ENCODE measurements at places on chromosomes 13 and 19.

DNA sequence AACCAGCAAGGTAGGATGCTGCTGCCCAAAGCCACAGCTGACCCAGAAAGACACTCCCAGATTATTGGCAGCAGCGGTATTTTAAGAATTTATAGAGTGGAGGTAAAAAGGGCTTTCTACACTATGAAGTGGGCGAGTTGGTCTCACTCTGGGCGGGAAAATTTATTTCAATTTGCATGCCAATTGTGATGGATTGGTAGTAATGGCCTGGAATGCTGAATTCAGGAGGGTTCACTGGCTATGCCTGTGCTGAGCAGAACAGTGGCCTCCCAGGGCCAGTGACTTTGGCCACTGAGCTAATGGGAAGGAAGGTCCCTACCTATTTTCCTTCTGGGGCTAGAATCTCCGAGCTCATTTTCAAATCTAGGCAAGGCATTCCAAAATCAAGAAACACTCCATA lies 243.5 kb downstream of the TSHZ3 start:
- no peak overlapping the region for H3K4me3 ChIP-seq
- H3K36me3 ChIP-seq = no peaks in the 10 kb centered on the region
- no peak for DNase-seq

- no peaks in the 10 kb centered on the region for H3K36me3 ChIP-seq
- H3K4me1 ChIP-seq = peaks cover 6% of the 10 kb centered on the region
- H3K27ac ChIP-seq = no peak overlapping the region
- DNase-seq = no peak
- peaks cover 72% of the 10 kb centered on the region for H3K27me3 ChIP-seq
These were observed 487 bp downstream of the FLT1 start for GRCh38 chr13:28494504-28494777.

GRCh38 chr13:79904581-79904980 lies 423.6 kb downstream of the NDFIP2 start:
- H3K4me1 ChIP-seq = no peaks in the 10 kb centered on the region
- H3K27me3 ChIP-seq = no peaks in the 10 kb centered on the region

DNA sequence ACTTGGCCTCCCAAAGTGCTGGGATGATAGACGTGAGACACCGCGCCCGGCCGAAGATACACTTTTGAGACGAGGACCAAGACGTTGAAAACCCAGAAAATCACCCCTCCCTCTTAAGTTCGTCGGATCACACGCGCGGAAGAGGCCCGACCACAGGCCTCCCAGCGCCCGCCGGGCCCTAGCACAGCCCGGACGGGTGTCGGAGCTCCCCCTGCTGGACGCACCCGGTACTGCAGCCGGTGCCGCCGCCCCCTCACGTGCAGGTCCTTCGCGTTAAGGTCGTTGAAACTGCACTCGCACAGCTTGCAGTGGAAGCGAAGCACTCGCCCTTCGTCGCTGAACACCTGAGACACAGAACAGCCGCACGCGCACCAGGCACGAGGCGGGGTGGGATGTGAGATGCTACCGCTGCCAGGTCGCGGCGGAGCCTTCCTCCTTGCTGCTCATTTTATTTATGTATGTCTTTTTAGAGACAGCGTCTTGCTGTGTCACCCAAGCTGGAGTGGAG lies 35.7 kb upstream of the MATK start:
- peak; percentile 28 for DNase-seq
- H3K4me3 ChIP-seq = no peak overlapping the region
- peaks cover 7% of the 10 kb centered on the region for H3K27me3 ChIP-seq
- no peak overlapping the region for H3K27ac ChIP-seq
- no peaks in the 10 kb centered on the region for H3K4me1 ChIP-seq

GRCh38 chr13:98847780-98848179 lies 95.3 kb upstream of the SLC15A1 start:
- H3K27me3 ChIP-seq = no peaks in the 10 kb centered on the region
- H3K4me3 ChIP-seq = no peak overlapping the region
- peaks cover 65% of the 10 kb centered on the region for H3K36me3 ChIP-seq
- DNase-seq = no peak

GRCh38 chr13:40665126-40666044 lies 1.1 kb downstream of the FOXO1 start:
- peak overlapping the region; percentile 82 for H3K4me3 ChIP-seq
- H3K36me3 ChIP-seq = no peaks in the 10 kb centered on the region
- H3K27me3 ChIP-seq = peaks cover 10% of the 10 kb centered on the region
- peak; percentile 17 for DNase-seq
- peaks cover 8% of the 10 kb centered on the region for H3K4me1 ChIP-seq

GRCh38 chr19:51513968-51514367 lies 12.4 kb upstream of the SIGLEC12 start:
- peaks cover 6% of the 10 kb centered on the region for H3K27me3 ChIP-seq
- no peak overlapping the region for H3K4me3 ChIP-seq
- no peak overlapping the region for H3K27ac ChIP-seq
- H3K36me3 ChIP-seq = no peaks in the 10 kb centered on the region

DNA sequence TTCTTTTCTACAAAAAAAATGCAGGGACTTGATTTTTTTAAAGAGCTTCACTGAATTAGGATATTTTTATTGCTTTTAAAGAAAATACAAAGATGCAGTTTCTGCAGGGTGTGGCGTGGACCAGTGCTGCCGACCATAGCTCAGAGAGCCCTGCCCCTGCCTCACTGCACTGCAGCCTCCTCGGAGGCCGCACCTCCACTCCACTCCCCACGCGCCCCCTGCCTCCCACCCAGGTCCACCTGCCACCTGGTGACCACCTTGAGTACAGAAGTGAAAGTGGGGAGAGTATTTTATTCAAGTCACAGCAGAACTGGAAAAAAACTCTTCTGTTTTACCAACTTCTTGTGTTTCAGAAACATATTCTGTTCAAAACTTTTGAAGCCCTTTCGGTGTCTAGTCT lies 7.9 kb upstream of the F7 start:
- H3K4me1 ChIP-seq = no peaks in the 10 kb centered on the region
- peaks cover 9% of the 10 kb centered on the region for H3K36me3 ChIP-seq
- no peak overlapping the region for H3K27ac ChIP-seq
- H3K4me3 ChIP-seq = no peak overlapping the region
- no peaks in the 10 kb centered on the region for H3K27me3 ChIP-seq

- DNase-seq = no peak
- H3K4me1 ChIP-seq = no peaks in the 10 kb centered on the region
- no peaks in the 10 kb centered on the region for H3K27me3 ChIP-seq
- H3K27ac ChIP-seq = no peak overlapping the region
- H3K4me3 ChIP-seq = no peak overlapping the region
These were observed 149.2 kb downstream of the COL4A1 start for GRCh38 chr13:110157718-110158117.

DNA sequence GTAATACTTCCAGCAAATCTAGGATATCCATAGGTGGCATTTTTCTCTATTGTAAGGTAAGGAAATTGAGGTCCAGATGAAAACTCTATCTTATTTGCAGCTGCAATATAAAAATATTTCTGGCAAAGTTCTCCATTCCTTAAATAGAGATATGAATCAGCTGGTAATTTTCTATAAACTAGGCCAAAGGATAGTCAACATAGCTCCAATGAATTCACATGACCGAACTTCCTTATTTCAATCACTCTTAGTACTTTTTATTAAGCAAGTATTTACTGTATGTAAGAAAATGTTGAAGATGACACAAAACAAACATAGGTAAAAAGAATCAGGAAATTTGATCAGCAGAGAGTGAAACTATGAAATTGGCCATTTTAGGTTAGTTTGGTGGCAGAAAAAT lies 13.0 kb upstream of the LCP1 start:
- H3K4me1 ChIP-seq = no peaks in the 10 kb centered on the region
- H3K27ac ChIP-seq = no peak overlapping the region
- no peaks in the 10 kb centered on the region for H3K36me3 ChIP-seq
- no peak overlapping the region for H3K4me3 ChIP-seq

DNA sequence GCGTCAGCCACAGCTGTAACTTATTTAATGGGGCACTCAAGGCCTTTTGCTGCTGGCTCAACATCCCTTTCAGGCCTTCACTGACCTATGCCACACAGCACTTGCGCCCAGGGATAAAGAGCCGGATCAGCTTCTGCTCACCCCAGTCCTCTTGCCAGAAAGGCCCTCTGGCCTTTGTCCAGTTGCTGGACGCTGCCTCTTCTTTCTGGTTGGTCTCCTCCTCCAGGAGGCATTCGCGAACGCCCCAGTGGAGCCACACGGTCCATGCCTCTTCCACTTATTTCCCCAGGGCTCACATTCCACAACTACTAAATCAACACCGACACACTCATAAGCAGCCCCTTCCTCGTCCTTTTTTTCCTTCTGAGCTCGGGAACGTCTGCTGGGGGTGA lies 3.7 kb upstream of the ZNF329 start:
- peaks cover 10% of the 10 kb centered on the region for H3K4me1 ChIP-seq
- peak overlapping the region; percentile 90 for H3K4me3 ChIP-seq
- peak overlapping the region; percentile 97 for H3K27ac ChIP-seq
- DNase-seq = peak; percentile 36
- H3K27me3 ChIP-seq = no peaks in the 10 kb centered on the region

DNA sequence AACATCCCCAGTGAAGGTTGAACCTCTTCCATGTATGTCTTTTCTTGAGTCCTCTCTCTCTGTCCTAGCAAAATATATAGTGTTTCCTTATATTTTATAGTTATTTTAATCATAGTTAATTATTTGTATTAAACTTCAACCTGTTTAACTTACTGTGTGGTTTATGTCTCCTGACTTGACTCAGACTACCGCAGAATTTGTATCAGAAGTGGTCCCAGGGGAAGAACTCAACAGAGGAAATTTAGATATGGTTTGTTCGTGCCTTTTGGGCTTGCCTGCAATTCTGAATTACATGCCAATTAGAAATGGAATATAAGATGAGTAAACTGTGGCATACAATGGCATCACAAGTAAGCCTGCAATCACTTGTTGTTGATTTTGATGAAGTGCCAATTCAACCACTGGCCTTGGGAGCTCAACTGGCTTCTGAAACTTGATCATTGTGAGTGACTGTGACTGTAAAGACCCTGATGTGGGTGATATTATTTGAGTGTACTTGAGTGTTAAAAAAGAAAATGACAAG lies 1459.5 kb upstream of the PCDH20 start:
- no peak for DNase-seq
- no peaks in the 10 kb centered on the region for H3K4me1 ChIP-seq
- no peaks in the 10 kb centered on the region for H3K27me3 ChIP-seq

DNA sequence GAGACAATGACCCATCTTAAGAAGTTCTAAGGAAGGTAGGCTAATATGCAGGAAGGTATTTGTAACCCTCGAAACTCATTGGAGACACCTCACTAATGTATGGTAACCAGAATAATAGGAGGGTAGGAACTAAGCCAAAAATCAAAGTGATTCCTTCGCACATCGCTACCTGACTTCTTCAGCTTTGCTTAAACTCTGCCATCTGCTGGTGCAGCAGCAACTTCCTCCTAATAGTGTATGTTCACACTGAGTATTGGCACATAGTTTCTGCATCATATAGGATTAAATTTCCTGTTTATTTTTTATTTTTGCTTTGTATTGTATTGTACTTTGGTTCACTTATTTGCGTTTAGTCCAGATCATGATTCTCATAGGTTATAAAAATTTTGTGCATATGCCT lies 676.2 kb downstream of the GPC5 start:
- peak; percentile 3 for DNase-seq
- no peak overlapping the region for H3K4me3 ChIP-seq
- no peaks in the 10 kb centered on the region for H3K4me1 ChIP-seq
- H3K36me3 ChIP-seq = no peaks in the 10 kb centered on the region

- H3K27ac ChIP-seq = peak overlapping the region; percentile 71
- peak; percentile 69 for DNase-seq
- H3K36me3 ChIP-seq = peaks cover 30% of the 10 kb centered on the region
- peak overlapping the region; percentile 81 for H3K4me3 ChIP-seq
- peaks cover 25% of the 10 kb centered on the region for H3K4me1 ChIP-seq
- peaks cover 23% of the 10 kb centered on the region for H3K27me3 ChIP-seq
These were observed 461 bp upstream of the HSPB6 start for GRCh38 chr19:35757231-35757748.

GRCh38 chr13:53415135-53415534 lies 386.5 kb downstream of the OLFM4 start:
- no peaks in the 10 kb centered on the region for H3K36me3 ChIP-seq
- H3K27ac ChIP-seq = no peak overlapping the region
- no peak for DNase-seq
- H3K4me1 ChIP-seq = no peaks in the 10 kb centered on the region

GRCh38 chr19:44685877-44686276 lies 13.1 kb upstream of the CEACAM16 start:
- no peak overlapping the region for H3K27ac ChIP-seq
- no peak for DNase-seq
- H3K4me3 ChIP-seq = no peak overlapping the region

- H3K27ac ChIP-seq = no peak overlapping the region
- no peak overlapping the region for H3K4me3 ChIP-seq
- no peak for DNase-seq
- no peaks in the 10 kb centered on the region for H3K4me1 ChIP-seq
- no peaks in the 10 kb centered on the region for H3K27me3 ChIP-seq
These were observed 58.9 kb downstream of the UBL3 start for GRCh38 chr13:29791508-29791907.

- DNase-seq = peak; percentile 57
- H3K27me3 ChIP-seq = no peaks in the 10 kb centered on the region
- H3K4me1 ChIP-seq = no peaks in the 10 kb centered on the region
- H3K4me3 ChIP-seq = no peak overlapping the region
- no peak overlapping the region for H3K27ac ChIP-seq
These were observed 37.8 kb downstream of the TNFSF14 start for GRCh38 chr19:6632002-6632621.

- peak; percentile 94 for DNase-seq
- peak overlapping the region; percentile 91 for H3K4me3 ChIP-seq
- no peaks in the 10 kb centered on the region for H3K36me3 ChIP-seq
- peaks cover 25% of the 10 kb centered on the region for H3K4me1 ChIP-seq
- no peaks in the 10 kb centered on the region for H3K27me3 ChIP-seq
These were observed 1.5 kb downstream of the GPC6 start for GRCh38 chr13:93227878-93228642.

DNA sequence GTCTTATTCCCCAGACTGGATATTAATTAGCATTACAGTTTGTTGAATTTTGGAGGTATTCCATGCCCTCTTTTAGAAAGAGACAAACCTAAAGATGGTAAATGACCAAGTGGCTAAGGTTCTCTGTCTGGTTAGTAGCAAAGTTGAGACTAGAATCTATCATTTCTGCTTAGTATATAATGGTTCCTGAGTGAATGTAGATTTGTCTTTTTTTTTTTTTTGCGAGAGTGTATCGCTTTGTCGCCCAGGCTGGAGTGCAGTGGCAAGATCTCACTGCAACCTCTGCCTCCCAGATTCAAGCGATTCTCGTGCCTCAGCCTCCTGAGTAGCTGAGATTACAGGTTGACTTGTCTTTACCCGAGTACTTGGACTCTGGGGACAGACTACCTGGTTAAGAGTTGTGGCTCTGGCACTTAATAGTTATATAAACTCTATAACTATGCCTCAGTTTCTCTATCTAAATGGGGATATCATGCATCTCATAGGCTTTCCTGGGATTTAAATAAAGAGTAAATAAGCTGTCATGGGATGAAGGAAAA lies 2.7 kb downstream of the NAA16 start:
- no peak overlapping the region for H3K27ac ChIP-seq
- no peaks in the 10 kb centered on the region for H3K27me3 ChIP-seq
- H3K4me3 ChIP-seq = no peak overlapping the region
- H3K4me1 ChIP-seq = peaks cover 5% of the 10 kb centered on the region
- no peak for DNase-seq
